Stimulated activated CD8-positive, alpha-beta memory T cell treated with anti-CD3 and anti-CD28 coated beads, Interleukin-4, amount 100 ng/mL, for 4 hours (primary cell): ENCODE measurements at places on chromosomes 4 and X.

DNA sequence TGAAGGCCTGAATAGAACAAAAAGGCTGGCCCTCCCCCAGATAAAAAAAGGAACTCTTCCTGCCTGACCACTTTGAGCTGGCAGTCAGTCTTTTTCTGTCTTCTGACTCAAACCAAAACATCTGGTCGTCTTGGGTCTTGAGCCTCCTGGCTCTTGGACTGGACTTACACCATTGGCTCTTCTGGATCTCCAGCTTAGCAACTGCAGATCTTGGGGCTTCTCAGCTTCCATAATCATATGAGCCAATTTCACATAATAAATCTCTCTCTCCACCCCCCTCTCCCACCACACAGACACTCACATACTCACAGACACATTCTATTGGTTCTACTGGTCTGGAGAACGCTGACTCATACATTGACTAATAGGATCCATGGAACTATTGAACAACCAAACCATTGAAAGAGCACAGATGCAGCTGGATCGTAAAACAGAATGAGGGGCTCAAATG lies 15.6 kb upstream of the CWH43 start:
- DNase-seq = no peak

GRCh38 chr4:184401397-184402171 lies 72.8 kb downstream of the IRF2 start:
- DNase-seq = no peak

GRCh38 chrX:74218895-74219294 lies 85.1 kb upstream of the ZCCHC13 start:
- no peak for DNase-seq

DNA sequence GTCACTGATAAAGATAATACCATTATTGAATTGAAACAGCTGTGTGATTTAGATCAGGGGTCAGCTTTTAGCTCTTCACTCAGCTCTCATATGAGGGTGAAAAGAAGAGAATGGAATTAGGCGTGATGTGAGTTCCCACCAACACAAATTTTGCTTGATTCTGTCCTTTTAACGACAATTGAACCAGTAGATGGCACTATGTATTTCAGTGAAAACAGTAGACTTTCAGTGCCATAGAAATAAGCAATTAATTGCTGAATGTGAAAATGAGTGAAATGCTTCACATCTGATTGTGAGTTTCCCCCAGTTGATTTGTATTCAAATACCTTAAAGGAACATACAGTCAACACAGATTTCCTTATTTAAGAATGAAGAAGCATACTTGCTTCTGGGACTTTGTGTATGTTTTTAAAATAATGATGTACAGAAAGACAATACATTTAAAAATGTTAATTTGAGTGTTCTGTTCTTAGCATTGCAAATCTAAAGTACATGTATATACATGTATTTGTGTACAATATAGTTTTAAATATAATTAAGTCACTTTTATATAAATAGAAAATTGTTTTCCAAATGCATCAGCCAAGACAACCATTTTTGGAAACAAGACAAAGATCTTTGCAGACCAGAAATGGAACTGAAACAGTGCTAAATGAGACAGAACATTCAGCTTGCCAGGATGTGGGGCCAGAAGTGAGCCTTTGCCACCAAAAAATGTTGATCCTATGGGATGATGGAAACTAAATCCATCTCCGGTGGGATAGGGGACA lies 178.8 kb downstream of the SNCA start:
- DNase-seq = no peak

- DNase-seq = no peak
Observed at GRCh38 chrX:87727620-87728019, 210.0 kb downstream of the KLHL4 start.

GRCh38 chr4:148686449-148686848 lies 244.2 kb upstream of the NR3C2 start:
- no peak for DNase-seq

DNA sequence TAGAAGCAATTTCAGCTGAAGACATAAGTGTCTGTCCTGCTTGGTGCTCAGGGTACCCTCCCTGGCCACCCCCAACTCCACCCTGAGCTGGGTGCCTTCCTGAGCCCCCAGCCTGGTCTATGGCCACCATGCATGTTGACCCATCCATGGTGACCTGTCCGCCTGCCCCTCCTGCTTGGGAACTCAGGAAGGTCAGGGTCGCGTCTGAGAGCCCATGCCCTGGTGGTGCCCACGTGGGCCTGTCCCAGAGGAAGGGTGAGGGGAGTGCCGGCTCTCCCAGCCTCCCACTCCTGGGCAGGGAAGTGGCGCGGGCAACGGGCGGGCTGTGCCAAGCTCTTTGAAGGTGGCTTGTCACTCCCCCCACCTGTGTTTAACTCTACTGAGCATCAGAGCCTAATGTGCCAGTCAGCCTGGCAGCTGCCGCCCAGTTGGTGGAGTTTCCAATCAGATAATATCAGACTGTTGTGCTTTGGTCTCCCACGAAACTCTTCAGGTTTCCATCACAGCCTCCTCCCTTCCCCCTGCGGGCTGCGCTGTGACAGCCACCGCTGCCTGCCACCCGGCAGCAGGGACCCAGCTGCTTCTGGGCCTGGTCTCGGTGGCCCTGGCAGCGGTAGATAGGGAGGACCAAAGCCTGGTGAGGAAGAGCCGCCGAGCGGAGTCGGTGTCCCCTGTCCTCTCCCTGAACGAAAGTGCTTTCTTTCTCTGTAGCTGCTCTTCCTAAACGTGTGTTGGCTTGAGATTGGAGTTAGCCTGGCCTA lies 4.8 kb downstream of the SH3BP2 start:
- no peak for DNase-seq

DNA sequence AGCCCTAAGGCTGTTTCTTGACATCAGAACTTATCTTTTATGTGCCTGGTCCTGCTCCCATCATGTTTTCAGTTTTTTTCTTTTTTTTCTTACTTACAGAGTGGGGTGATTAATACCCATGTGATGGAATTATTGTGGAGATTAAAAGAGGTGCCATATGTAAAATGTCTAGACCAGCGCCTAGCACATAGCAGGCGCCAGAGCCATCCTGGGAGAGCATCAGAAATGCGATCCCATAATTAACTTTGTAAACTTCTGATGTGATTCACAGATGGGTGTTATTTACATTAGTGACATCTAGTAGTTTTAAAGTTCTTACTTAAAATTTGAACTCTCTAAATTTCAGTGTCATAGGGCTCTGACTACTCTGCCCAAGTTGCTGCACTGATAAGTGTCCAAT lies 66.2 kb upstream of the PGRMC2 start:
- DNase-seq = no peak

DNA sequence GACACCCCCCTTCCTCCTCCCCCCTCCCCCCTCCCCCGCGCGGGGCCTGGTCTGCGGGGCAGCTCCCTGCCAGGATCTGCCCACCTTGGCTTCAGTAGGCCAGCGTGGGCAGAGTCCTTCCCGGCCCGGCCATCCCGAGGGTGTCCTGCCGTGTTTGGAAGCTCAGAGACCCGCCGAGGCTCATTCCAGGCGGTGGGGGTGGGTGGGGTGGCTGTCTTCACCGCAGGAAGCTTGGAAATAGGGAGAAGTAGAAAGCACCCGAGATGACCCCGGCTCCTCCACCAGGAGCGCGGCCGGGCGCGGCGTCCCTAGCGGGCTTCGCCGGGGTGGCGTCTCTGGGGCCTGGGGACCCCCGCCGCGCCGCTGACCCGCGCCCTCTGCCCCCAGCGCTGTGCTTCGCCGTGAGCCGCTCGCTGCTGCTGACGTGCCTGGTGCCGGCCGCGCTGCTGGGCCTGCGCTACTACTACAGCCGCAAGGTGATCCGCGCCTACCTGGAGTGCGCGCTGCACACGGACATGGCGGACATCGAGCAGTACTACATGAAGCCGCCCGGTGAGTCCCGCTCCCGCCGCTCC lies 1.6 kb downstream of the NAT8L start:
- DNase-seq = no peak

- DNase-seq = no peak
Observed at GRCh38 chr4:159185591-159186023, 82.7 kb downstream of the RAPGEF2 start.
